Thoracic aorta (tissue), 2 donors: ENCODE measurements at places on chromosomes 2 and 18. TPM values are rescaled to one million over a fixed set of nuclear protein-coding genes. Genes with fewer than 3 reads are reported as not detected.

GRCh38 chr2:221817052-221817451 lies 244.9 kb upstream of the EPHA4 start:
- no peaks in the 10 kb centered on the region for H3K4me1 ChIP-seq
- no peaks in the 10 kb centered on the region for H3K36me3 ChIP-seq
- no peak overlapping the region for H3K27ac ChIP-seq
- DNase-seq: no peak
- H3K4me3 ChIP-seq: no peak overlapping the region

DNA sequence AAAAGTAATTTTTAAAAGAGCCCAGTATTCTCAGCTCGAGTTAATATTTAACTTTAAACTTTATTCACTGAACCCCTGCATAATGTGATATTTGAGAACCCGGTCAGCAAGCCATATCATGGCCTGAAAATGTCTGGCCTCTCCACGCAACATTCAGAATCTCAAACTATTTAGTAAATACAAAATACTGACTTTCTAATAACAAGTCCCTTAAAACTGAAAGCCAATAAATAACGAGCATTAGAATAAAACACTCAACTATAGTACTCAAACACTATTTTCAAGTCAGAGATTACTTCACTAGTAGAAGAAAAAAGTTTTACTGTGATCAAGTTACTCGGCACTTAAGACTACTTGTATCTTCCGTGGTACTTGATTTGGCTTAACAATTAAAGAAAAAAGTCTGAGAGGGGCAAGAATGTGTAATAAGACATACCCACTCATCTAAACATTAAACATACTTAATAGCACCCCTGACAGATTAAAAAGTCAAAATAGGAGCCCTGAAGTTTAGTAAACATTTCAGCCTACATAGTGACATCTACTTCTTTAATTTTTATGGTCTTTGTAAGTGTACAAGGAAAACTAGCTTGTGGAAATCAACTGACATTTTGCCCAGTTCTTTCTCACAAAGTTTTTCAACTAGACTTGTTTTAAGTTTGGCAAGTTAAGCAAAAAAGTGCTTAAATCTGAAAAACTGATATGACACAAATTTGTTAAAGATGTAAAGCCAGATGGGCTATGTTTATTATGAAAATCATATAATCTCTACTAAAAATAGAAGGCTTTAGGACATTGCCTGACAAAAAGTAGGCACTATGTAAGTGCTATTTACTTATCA lies 38.2 kb downstream of the RTN4 start:
- no peaks in the 10 kb centered on the region for H3K27me3 ChIP-seq
- no peaks in the 10 kb centered on the region for H3K36me3 ChIP-seq
- no peak overlapping the region for H3K27ac ChIP-seq
- H3K4me3 ChIP-seq: no peak overlapping the region
- peaks cover 73% of the 10 kb centered on the region for H3K4me1 ChIP-seq

Gene ALKAL2
- total RNA-seq: 11.3 TPM

Gene TNP1
- not detected for total RNA-seq

- H3K27ac ChIP-seq: no peak overlapping the region
- H3K27me3 ChIP-seq: no peaks in the 10 kb centered on the region
- H3K4me1 ChIP-seq: no peaks in the 10 kb centered on the region
- no peak overlapping the region for H3K4me3 ChIP-seq
These were observed 211.3 kb upstream of the ARL4C start for GRCh38 chr2:234708091-234708683.

Gene CTAGE1
- not detected for total RNA-seq

- H3K27ac ChIP-seq: no peak overlapping the region
- no peaks in the 10 kb centered on the region for H3K27me3 ChIP-seq
- no peaks in the 10 kb centered on the region for H3K36me3 ChIP-seq
- DNase-seq: no peak
- no peak overlapping the region for H3K4me3 ChIP-seq
- H3K4me1 ChIP-seq: no peaks in the 10 kb centered on the region
These were observed 8.3 kb upstream of the ARHGEF4 start for GRCh38 chr2:130828461-130828860.

- no peak overlapping the region for H3K4me3 ChIP-seq
- no peak for DNase-seq
- H3K27ac ChIP-seq: no peak overlapping the region
- H3K36me3 ChIP-seq: peaks cover 2% of the 10 kb centered on the region
- H3K27me3 ChIP-seq: no peaks in the 10 kb centered on the region
These were observed 2.1 kb upstream of the SPIRE1 start for GRCh38 chr18:12659904-12660605.

Gene FABP1
- total RNA-seq: not detected

Gene ZNF385B
- 1.9 TPM for total RNA-seq

- peaks cover 12% of the 10 kb centered on the region for H3K4me1 ChIP-seq
- no peak overlapping the region for H3K4me3 ChIP-seq
These were observed 45.0 kb upstream of the EML4 start for GRCh38 chr2:42124011-42124785.
